ENCODE measurements at places on chromosomes 2 and 18.
A peak's percentile ranks its signal among the peaks of the same experiment; 100 is the strongest.

GRCh38 chr2:44097322-44097907 is 71.3 kb upstream of the PPM1B start:
- DNase-seq: no peak

DNA sequence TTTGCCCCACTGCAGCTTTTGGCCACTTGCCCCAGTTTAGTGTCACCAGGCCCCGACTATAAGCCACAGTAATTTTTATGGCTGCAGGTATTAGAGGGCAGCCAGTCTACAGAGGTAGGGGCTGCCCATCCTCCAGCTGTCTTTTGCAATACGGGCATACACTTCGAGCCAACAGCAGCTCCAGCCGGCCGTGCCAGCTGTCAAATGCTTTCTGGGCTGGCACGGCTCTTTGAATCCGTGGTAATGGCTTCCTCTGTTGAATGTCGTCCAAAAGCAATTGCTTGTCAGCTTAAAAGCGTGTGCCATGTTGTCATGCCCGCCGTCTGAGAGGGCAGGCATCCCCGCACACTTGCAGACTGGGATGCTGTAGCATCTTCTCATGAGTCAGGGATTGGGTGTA is 41.3 kb downstream of the BCL2L11 start:
- DNase-seq: no peak

DNA sequence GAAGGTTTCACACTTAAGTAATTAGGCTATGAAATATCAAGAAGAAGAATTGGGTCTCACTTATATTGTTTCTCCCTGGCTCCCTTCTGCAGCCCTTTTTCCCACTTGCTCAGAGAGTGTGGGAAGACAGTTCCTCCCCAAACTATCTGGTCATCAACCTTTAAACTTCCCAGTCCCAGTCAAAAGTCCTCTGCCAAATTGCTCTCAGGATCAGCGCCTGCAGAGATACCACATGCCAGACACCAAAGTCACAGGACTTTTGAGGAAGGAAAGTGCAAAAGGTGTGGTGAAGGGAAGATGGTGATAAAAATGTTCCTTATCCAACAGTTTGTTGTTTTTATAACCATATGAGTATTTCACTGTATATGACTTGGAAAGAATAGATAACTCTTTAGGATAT is 51.3 kb downstream of the DLGAP1 start:
- no peak for DNase-seq

DNA sequence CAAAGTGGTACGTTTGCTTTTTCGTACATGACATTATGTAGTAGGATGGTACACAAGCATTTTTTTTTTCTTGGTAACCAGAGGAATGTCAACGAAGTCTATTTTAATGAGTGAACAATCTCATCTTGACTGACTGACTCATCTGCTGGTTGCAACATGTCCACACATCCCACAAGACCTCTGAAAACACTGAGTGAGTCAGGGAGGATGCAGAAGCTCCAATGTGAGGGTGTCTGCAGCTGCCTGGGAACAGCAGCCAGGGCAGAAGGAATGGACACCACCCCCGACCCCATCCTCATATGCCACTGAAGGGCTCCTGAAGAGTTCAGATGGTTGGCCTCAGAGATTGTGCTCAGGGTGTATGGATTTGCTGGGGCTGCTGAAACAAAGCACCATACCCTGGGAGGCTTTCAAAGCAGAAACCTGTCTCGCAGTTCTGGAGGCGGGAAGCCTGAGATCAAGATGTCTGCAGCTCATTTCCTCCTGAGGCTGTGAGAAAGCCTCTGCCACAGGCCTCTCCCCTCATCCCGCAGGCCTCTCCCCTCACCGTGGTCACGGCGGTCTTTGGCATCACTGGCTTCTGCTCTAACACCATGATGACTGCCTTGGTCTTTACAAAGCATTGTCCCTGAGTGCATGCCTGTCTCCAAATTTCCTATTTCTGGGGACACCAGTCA is 124.6 kb downstream of the LRATD1 start:
- DNase-seq: no peak

GRCh38 chr2:152407204-152407721 is 72.3 kb downstream of the FMNL2 start:
- DNase-seq: no peak

DNA sequence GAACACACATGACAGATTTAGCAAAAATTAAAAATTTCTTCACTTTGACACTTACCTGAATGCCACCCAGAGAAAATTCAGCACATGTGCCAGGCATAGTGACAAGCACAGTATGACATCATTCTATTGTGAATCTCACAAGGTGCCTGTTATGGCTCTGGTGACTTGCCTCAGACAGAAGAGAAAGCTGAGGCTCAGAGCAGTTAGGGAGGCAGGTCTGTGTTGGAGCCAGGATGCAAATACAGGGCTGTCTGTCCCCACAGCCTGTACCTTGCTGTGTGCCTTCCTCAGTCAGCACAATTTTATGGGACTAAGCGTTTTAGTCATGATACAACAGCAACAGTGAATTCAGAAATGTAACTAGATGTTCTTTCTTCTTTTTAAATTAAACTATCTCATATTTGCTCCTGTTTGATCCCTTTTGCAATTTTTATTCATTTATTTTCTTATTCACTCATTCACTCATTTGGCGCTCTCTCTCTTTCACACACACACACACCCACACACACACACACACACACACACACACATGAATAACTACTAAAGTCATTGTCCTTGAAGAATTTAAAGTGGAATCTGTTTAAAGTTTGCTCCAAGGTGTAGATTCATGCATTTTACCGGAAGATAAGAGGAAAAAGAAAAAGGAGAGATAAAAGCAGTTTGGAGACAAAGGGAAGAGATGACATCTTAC is 37.9 kb upstream of the CTAGE1 start:
- DNase-seq: no peak

- no peak for DNase-seq
These were observed 38.3 kb downstream of the MRPL44 start for GRCh38 chr2:223995569-223995968.

- DNase-seq: no peak
These were observed 179.7 kb downstream of the ANKRD30B start for GRCh38 chr18:14927701-14928100.

- DNase-seq: no peak
These were observed 2.7 kb downstream of the ST8SIA5 start for GRCh38 chr18:46754188-46754587.

- no peak for DNase-seq
These were observed 2.8 kb downstream of the SLC30A6 start for GRCh38 chr2:32168513-32168912.

- DNase-seq: no peak
These were observed 78.2 kb downstream of the EHBP1 start for GRCh38 chr2:62783679-62784078.

GRCh38 chr2:25844089-25844488 is 34.2 kb downstream of the ASXL2 start:
- no peak for DNase-seq

GRCh38 chr2:25400169-25400568 is 58.4 kb upstream of the DNMT3A start:
- DNase-seq: no peak

GRCh38 chr18:76522122-76522503 is 27.1 kb upstream of the ZNF516 start:
- no peak for DNase-seq

DNA sequence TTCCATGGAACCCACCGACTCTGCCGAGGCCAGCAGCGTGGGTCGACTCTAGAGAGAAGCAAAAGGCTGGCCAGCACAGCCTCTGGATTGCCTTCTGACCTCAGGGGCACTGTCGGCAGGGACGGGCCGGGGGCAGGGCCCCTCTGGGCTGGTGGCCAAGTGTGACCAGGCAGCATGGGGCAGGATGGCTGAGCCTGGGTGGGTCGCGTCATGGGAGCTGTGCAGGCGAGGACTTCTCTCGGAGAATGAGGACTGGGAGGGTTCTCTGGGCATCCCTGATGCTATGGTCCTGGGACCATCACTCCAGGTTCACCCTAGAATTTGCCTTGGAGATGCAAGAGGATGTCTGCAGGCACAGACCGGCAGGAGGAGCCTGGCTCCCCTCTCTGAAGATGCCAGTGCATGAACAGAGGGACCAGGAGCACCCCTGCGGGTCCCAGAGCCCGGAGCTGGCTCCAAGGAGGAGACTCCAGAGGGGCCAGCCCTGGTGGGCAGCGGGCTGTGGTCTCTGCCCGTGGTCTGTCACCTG is 289.2 kb downstream of the NDUFA10 start:
- DNase-seq: no peak

DNA sequence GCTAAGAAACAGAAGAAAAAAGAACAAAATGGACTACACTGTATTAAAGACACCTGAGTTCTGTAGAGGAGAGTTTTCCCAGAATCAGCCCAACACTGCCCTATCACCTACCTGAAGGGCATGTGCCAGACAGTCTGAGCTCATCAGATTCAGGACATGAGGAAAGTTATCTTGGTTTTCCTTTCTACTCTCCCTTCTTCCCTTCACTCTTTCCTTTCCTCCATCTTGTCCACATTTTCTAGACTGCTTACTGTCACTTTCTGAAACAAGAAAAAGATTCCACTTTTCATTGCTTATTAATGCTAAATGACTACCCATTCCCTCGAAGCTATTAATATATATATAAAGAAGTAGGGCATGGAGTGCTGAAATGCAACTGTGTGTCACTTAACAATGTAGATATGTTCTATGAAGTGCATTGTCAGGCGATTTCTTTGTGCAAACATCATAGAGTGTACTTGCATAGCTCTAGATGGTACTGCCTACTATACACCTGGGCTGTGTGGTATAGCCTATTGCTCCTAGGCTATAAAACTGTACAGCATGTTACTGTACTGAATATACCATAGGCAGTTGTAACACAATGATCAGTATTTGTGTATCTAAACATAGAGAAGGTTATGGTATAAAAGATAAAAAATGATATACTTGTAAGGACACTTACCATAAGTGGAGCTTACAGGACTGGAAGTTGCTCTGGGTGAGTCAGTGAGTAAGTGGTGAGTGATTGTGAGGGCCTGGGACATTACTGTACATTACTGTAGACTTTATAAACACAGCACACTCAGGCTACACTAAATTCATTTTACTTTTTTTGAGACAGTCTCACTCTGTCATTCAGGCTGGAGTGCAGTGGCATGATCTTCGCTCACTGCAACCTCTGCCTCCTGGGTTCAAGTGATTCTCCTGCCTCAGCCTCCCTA is 145.5 kb upstream of the ITGA6 start:
- no peak for DNase-seq

DNA sequence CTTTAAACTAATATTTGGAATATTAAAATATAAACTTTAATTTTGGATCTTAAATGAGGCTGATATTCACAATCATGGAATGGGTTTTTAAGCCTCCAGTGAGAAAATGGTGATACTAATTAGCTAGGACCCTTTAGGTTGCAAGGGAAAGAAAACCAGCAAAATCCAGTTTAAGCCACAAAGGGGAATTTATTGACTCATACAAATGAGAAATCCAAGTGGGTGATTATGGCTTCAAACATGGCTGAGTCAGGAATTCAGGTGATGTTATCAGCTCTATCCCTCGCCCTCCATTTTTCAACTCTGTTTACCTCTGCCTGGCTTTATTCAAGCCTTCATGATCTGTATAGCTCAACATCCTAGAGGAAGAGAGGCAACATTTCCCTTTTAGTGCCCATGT is 75.3 kb upstream of the DLX2 start:
- DNase-seq: no peak

- peak; percentile 65 for DNase-seq
These were observed 27.0 kb upstream of the MGAT4A start for GRCh38 chr2:98757904-98758421.

DNA sequence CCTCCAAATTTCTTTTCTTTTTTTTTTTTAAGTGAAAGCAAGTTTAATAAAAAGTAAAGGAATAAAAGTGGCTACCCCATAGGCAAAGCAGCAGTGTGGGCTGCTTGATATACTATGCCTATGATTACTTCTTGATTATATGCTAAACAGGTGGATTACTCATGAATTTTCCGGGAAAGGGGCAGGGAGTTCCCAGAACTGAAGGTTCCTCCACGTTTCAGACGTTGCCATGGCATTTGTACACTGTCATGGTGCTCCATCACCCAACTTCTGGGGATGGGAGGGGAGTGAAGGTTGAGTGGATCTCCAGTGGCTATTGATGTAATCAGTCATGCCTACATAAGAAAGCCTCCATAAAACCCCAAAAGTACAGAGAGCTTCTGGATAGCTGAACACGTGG is 176.2 kb downstream of the CYP26B1 start:
- no peak for DNase-seq

DNA sequence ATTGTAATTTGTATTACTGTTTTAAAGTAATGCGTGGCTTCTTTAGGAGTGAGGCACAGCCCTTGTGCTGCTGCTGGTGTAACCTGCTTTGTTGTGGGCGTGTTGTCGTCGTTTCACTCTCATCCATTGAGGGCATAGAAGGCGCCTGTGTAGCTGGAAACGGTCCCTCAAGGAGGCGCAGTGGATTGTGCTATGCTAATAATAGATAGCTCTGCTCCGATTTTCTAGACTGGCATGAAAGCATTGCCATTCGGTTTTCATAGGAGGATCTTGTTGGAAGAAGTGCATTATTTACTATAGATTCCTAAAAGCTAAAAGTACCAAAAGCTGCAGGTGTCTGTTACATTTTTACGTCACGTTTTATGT is 17.9 kb downstream of the RAB12 start:
- no peak for DNase-seq

GRCh38 chr2:222594679-222595078 is 61.2 kb downstream of the FARSB start:
- no peak for DNase-seq

GRCh38 chr2:19878268-19879046 is 23.3 kb downstream of the TTC32 start:
- no peak for DNase-seq

DNA sequence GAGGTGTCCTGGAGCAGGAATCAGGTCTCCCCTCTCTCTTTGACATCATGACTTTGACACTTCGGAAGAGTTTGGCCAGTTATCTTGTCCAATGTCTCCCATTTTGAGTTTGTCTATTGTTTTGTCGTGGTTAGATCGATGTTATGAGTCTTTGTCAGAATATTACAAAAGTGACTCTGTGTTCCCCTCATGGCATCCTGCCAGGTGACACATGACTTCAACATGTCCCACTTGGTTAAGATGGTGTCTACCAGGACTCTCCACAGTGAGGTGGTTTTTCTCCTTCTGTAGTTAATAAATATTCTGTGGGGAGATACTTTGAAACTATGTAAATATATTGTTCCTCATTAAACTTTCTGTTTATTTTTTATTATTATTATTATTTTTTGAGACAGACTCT is 76.6 kb upstream of the BZW1 start:
- no peak for DNase-seq

DNA sequence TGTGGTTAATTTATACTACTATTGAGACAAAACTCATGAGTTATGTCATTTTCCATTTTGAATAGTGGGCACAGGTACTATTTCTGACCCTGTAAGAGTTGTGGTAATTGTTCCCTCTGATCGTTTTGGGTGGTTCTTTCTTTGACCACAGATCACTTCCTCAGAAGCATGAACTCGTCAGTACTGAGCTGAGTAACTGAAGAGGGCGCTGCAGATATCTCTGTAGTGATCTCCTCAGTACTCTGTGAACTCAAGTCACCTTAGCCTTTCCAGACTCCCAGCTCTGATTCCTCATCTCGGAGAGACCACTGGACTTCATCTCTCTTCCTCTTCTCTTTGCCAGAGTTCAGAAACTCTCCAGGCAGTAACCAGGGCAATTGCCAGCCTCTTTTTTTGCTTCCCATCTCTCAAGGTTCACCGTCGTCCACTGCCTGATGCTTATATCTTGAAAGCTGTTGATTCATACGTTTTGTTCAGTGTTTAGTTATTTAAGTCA is 9.4 kb upstream of the IL1RL1 start:
- DNase-seq: peak; percentile 51

All from immature natural killer cell (primary cell).